ENCODE measurements at places on chromosomes 12 and 14.

DNA sequence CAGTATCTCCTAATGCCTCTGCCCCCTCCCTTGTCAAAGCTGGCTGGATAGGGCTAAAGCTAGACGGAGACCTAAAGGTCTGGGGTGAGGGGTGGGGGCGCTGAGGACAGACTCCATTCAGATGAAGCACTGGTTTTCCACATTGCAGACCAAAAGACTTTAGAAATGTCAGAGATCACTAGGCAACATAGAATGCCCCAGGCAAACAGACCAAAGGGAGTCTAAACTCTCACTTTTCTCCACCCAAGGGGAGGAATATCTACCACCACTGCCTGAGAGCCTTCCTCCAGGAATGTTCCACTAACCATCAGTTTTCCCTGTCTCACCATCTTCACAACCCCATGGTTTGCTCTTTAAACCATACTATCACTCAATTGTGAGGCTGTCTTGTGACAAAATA, 106.9 kb upstream of the KRAS start:
- no peak for DNase-seq

DNA sequence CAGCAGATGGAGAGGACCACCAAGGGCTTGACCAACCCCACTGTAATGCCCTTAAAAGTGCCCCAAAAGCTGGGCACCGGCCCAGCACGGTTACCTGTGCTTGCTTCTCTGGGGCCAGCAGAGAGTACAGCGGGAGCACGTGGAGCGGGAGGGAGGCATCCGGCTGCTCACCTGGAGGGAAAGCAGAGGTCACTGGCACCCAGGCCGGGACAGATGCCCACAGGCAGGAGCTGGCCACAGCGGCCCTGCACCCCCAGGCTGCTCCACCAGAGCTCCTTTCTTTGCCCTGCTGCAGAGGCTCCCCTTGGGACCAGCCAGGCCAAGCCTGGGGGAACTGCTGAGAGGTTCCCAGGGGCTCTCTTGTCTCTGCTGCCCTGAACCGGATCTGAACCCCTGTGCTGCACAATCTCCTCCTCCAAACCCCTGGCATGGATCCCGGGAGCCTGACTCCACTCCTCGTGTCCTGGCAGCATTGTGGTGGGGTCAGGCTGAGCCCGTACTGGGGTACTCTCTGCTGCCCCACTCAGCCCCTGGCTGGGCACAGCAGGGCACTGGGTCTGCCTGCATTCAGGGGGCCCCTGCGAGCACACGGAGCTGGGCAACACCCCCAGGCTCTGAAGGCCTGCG, 24.0 kb downstream of the DHX37 start:
- no peak for DNase-seq

DNA sequence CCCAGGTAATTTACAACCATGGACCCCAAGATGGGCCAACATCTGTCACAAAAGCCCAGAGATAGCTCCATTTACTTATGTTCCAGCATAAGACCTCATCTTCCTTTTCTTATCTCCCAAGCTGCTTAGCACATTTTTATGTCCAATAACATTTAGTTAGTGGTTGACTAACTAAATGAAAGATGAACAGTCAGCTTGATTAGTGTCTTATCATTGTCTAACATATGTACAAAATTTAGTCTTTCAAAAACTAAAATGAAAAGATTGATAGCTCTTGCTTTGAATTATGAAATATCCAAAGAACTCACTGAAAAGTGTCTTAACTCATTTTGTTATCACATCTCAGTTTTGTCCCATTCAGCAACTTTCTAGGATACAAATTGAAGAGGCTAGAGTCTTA, 163.1 kb upstream of the EGLN3 start:
- DNase-seq = no peak

GRCh38 chr12:51132693-51133092, 40.2 kb downstream of the TFCP2 start:
- no peak for DNase-seq

DNA sequence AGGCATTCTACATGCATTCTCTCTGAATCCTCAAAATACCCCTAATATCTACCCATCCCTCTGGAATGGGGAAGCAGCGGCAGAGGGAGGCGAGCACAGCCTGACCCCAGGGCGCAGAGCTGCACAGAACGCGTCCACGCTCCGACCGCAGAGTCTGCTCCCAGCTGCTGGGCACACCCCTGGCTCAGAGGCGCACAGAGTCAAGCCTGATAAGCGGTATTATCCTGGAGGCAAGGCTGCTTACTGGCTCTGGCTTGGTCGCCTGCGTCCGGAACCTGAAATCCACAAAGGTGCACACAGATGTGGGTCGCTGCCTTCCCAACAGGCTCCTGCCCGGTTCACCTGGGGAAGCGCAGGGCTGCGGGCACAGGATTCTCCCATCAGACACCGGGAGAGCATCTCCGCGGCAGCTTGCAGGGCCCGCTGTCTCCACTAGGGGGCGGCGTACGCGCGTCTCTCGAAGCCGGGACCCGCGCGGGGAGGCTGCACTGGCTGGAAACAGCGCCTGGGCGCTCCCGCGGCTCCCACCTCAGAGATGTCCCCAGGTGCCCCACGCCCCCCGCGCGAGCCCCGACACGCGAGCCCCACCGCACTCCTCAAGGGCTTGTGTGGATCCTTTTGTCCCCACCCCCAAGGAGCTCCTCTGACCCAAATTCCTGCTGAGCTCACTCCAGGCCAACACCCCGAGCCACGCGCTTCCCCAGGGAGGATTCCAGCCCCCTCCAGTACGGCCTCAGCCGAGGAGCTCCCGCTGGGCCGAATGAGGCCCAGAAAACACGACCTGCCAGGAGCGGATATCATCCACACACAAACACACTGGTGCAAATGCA, 120.1 kb upstream of the FZD10 start:
- no peak for DNase-seq

- DNase-seq = no peak
Measured at GRCh38 chr14:34436118-34436905, 25.7 kb downstream of the SPTSSA start.

DNA sequence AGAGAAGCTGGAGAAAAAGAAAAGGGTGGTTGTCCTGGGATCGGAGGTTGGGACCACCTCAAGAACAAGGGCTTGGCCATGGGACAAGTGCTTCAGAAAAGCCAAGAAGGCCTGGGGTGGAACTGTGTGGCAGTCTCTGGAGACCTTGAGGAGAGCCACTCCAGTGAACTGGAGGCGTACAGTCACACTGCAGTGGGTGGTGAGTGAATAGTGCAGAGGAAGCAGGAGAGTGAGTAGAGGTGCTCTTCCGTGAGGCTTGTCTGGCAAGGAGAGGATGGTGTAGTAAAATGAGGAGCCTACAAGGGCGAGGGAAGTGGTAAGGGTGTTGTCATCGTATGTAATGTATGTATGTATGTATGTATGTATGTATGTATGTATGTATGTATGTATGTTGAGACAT, 20.9 kb downstream of the RASSF3 start:
- DNase-seq = no peak

DNA sequence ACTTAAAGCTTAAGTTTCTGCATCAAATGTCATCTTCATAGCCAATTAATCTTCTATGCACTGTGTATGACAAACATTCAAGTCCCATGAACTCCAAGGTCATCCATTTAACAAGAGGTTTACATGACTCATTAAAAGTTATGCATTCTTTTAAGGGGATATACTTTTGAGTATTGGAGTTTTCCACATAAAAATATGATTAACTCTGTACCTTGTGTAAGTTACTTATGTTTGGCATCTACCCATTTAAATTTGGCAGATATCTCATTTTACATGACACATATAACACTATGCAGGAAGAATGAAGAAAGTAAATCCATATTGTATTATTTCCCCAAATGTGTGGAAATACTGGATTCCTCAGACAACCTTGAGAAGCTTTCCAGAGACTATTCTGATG, 240.2 kb downstream of the PAX9 start:
- DNase-seq = no peak

DNA sequence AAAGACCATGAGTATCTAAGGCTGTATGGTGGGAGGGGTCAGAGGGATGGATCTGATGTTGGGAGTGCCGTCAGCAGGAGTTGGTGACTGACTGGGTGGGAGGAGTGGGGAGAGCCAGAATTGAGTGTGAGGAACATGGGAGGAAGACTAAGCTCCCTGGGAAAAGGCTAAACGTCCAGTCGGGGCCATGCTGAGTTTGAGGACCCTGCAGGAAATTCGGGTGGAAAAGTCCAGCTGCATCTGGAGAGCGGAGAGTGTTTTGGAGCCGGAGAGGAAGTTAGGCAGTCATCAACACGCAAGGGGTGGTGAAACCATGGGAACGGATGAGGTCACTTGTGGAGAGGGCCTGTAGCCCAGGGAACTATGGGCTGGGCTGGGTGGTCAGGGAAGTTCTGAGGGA, 60.9 kb downstream of the ELK3 start:
- DNase-seq = no peak

GRCh38 chr12:93174473-93174872, 203.3 kb upstream of the NUDT4 start:
- no peak for DNase-seq

GRCh38 chr14:69501423-69501838, 16.9 kb downstream of the PLEKHD1 start:
- no peak for DNase-seq

DNA sequence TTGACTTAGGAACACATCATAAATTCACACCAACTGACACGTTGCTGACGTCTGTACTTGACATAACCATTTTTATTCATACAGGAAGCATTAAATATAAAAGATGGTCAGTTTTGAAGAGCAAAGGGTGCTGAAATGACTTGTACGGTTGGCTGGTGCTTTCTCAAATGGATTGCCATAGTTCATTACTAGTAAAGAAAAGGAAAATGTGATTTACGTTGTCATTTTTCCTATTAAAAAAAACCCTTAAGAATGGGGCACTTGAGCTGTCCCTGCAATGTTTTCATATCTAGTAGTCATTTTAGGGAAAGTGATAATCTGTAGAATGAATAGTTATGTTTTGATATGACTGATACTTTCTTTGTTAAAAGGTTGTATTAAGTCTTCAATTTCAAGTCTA, 22.5 kb upstream of the MANSC4 start:
- no peak for DNase-seq

DNA sequence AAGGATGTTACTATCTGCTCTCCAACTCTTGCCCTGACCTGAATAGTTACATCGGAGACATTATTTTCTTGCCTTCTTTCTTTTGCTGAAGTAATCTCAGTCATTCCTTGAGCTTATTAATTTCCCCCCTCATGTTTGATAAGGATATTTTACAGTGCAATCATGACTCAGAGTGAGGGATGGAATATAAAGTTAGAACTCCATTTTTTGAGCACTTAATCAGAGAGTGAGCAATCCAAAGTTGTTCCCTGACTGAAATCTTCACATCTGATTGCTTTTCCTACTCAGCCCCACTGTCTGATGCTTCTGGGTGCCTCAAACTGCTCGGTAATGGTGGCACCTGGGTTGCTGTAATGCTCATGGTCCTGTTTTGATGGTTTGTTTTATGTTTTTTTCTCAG, 142.7 kb upstream of the SEL1L start:
- no peak for DNase-seq

GRCh38 chr14:56992332-56992820, 182.1 kb upstream of the OTX2 start:
- DNase-seq = no peak

DNA sequence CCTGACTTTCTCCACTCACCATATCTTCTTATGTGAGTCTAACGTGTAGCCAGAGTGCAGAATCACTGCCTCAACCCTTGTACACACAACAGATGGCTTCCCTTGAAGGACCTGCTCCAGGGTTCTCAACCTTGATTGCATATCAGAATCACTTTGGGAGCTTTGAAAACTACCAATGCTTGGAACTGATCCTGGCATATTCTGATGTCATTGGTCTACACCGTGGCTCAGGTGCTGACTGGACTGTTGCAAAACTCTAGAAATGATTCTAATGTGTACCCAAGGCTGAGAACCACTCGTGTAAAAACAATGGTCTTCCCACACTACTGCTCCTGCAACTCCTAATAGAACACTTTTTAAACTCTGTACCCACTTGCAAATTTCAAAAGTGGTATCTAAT, 18.5 kb downstream of the TMEM132D start:
- DNase-seq = no peak

DNA sequence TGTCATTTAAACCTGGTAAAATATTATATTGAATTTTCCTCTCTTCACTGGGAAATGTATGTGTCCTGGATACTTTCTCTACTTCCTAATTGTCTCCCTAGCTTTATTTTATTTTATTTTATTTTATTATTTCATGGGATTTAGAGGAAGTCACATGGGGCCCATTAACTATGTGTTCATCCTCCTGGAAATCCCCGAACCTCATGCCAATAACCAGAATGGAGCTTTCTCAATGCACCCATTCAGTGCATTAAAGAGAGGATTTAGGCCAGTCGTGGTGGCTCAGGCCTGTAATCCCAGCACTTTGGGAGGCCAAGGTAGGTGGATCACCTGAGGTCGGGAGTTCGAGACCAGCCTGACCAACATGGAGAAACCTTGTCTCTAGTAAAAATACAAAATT, 1.3 kb upstream of the RPGRIP1 start:
- DNase-seq = no peak

DNA sequence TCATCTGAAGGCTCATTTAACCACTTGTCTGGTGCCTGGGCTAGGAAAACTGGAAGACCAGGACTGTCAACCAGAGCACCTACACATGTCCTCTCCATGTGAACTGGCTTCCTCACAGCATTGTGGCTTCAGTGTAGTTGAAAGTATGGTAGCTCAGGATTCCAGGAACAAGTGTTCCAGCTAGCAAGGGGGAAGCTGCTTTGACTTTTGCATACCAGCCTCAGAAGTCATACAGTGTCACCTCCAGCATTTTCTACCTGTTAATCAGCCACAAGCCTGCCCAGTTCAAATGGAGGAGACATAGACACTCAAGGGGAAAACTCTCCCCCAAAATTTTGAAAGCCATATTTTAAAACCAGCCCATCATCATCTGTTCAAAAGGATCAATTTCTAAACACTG, 212.8 kb upstream of the CAND1 start:
- DNase-seq = no peak

GRCh38 chr14:33377596-33378390, 439.1 kb downstream of the NPAS3 start:
- DNase-seq = no peak

GRCh38 chr12:49706351-49707127, 666 bp downstream of the FMNL3 start:
- DNase-seq = peak; percentile 2

DNA sequence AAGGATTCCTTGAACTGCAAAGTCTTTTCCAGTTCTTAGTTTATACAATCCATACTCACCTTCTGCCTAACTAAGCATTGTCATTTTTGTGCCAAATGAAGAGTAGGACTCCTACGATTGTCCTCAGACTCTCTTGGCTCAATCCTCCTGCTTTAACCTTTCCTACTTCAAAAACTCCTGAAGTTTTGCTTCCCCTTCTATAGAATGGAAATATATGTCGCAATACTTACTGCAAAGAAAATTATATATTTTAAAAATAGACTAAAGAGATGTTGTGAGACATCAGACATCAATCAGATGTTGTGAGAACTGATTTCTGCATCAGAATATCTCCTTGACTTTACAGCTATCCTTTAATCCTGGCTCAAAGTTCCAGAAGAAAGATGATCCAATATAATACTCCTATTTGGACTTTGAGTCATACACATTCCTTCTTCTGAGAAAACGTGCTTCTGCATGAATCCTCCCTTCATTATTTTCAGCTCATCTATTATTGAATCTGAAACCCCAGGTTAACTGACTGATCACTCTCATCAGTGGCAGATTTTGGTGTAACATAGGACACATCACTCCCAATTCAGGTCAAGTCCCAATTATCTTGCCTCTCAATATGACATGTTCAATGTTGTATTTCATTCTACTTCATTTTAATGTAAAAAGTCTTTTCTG, 48.8 kb downstream of the A2M start:
- DNase-seq = no peak
